ENCODE measurements at places on chromosomes 4 and X. TPM values are rescaled to one million over a fixed set of nuclear protein-coding genes. Genes with fewer than 3 reads are reported as not detected.

GRCh38 chrX:122203399-122203798 lies 980.7 kb upstream of the GRIA3 start:
- H3K4me1 ChIP-seq: no peaks in the 10 kb centered on the region
- DNase-seq: no peak
- H3K36me3 ChIP-seq: no peaks in the 10 kb centered on the region
- H3K27ac ChIP-seq: no peak overlapping the region
- H3K4me3 ChIP-seq: no peak overlapping the region

GRCh38 chr4:109864134-109864533 lies 16.2 kb downstream of the LRIT3 start:
- no peaks in the 10 kb centered on the region for H3K27me3 ChIP-seq
- H3K4me1 ChIP-seq: no peaks in the 10 kb centered on the region
- H3K27ac ChIP-seq: no peak overlapping the region

- peaks cover 15% of the 10 kb centered on the region for H3K27me3 ChIP-seq
- DNase-seq: no peak
- H3K27ac ChIP-seq: peak overlapping the region; percentile 44
- H3K4me3 ChIP-seq: no peak overlapping the region
These were observed 2.2 kb upstream of the CLDN2 start for GRCh38 chrX:106917830-106918500.

DNA sequence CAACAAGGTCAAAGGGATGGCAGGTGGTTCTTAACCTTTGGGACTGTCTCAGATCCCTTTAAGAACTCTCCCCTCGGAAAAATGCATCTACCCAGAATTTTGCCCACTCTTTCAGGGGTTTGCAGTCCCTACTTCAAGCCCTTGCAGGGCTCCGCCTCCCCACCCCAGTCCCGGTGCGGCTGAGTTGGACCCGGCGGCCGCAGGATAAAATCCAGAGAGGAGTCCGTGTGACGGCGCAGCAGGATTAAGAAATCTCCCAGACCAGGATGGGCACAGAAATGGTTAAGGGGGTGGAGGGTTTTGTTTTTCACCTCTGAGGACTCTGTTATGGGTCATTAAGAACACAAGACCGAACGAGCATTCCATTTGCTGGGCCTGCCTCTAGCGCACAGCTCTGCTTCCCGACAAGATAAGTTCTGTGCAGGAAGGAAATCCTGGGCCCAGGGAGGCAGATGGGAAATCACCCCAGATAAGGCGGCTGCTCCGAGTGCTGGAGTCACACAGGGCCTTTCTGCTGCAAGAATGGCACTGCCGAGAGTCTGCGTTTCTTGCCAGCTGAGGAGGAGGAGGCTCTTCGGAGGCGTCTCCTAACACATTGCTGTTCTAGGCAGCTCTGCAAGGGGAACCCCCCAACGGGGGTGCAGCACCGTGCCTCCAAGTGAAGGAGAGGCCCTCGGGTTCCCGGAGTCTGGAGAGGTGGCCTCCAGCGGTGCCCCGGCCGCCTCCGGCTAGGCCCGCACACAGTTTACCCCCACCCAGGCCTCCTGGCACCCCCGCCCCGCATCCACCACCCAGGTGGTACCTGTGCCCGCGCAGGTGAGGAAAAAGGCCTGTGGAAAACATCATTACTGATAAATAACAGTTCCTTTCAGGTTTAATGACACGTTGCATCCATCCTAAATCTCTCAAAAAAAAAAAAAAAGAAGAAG lies 277.6 kb downstream of the BCOR start:
- H3K4me1 ChIP-seq: no peaks in the 10 kb centered on the region
- no peaks in the 10 kb centered on the region for H3K36me3 ChIP-seq
- peaks cover 5% of the 10 kb centered on the region for H3K27me3 ChIP-seq
- no peak overlapping the region for H3K4me3 ChIP-seq
- peak overlapping the region; percentile 80 for H3K27ac ChIP-seq

- no peaks in the 10 kb centered on the region for H3K27me3 ChIP-seq
- no peak for DNase-seq
- no peaks in the 10 kb centered on the region for H3K4me1 ChIP-seq
- H3K36me3 ChIP-seq: no peaks in the 10 kb centered on the region
- no peak overlapping the region for H3K27ac ChIP-seq
- no peak overlapping the region for H3K4me3 ChIP-seq
These were observed 32.3 kb downstream of the C4orf54 start for GRCh38 chr4:99625369-99625768.

DNA sequence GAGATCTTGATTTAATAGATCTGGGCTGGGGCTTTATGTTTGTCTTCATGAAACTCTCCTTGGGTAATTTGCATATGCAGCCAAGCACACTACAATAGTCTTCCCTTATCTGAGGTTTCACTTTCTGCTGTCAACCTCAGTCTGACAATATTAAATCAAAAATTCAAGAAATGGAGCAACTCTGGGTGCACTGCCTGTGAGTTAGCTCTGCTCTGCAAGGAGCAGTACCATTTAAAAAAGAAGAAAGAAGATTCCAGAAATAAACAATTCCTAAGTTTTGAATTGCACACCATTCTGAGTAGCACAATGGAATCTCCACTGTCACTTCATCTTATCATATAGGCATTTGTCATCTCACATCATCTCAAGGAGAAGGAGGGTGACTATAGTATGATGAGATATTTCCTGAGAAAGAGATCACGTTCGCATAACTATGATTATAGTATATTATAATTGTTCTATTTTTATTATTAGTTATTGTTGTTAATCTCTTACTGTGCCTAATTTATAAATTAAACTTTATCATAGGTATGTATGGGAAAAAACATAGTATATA lies 9.4 kb downstream of the FNIP2 start:
- no peaks in the 10 kb centered on the region for H3K27me3 ChIP-seq
- DNase-seq: no peak
- no peak overlapping the region for H3K4me3 ChIP-seq
- no peak overlapping the region for H3K27ac ChIP-seq

DNA sequence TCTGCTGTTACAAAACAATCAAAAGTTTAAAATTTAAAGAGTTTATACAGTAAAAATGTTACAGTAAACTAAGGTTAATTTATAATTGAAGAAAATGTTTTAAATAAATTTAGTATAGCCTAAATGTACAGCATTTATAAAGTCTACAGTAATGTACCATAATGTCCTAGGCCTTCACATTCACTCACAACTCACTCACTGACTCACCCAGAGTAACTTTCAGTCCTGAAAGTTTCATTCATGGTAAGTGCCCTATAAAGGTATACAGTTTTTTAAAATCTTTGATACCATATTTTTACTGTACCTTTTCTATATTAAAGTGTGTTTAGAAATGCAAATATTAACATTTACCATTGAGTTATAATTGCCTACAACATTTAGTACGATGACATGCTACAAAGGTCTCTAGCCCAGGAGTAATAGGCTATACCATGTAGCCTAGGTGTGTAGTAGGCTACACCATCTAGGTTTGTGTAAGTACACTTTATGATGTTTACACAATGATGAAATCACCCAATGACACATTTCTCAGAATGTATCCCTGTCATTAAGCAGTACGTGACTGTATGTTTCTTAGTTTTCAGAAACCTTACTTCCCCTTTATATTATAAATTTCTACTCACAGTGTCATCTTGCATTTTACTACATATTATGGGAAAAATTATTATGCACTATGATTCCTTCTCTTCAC lies 320.8 kb downstream of the ADAM29 start:
- no peak overlapping the region for H3K4me3 ChIP-seq
- H3K27ac ChIP-seq: no peak overlapping the region
- H3K27me3 ChIP-seq: no peaks in the 10 kb centered on the region
- H3K36me3 ChIP-seq: no peaks in the 10 kb centered on the region
- DNase-seq: no peak
- no peaks in the 10 kb centered on the region for H3K4me1 ChIP-seq

DNA sequence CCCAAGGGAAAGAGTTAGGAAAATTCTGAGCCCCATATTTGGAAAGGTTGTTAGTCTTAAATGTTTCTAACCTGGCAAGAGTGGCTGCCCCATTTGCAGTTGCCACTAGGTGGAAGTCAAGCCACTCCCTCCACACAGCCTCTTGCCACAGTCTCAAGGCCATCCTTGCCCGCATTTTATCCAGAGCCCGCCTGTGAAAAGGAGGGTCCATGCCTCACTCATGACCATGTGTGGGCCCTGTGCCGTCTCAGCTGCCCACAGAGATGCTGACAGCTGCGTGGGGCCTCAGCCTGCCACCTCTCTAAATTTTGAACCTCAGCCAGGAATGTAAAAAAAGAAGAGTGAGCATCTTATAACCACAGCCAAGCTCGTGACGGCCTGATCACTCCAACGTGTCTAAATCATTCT lies 201.5 kb upstream of the FAM241A start:
- H3K36me3 ChIP-seq: no peaks in the 10 kb centered on the region
- DNase-seq: peak; percentile 5
- no peaks in the 10 kb centered on the region for H3K4me1 ChIP-seq
- H3K27me3 ChIP-seq: no peaks in the 10 kb centered on the region

GRCh38 chrX:19886375-19886774 lies 1.0 kb downstream of the SH3KBP1 start:
- no peaks in the 10 kb centered on the region for H3K27me3 ChIP-seq
- DNase-seq: no peak
- peak overlapping the region; percentile 78 for H3K4me3 ChIP-seq
- no peaks in the 10 kb centered on the region for H3K4me1 ChIP-seq

DNA sequence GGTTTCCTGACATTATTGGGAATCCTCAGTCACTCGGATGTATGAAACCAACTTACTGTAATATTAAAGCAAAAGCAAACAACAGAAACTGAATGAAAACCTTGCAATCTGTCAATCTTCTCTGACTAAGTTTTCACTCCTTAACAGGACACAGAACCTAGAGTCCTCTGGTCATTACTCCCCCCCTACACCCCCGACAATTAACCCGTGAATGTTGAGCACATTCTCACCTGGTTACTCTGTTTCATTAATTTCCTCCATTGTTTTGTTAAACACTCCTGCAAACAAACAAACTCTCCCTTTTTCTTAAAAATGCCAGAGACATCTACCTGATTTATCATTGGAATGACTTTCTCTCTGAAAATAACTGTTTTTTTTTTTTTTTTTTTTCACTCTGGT lies 469.0 kb upstream of the PRKX start:
- no peaks in the 10 kb centered on the region for H3K4me1 ChIP-seq
- no peak for DNase-seq

GRCh38 chr4:156437666-156438065 lies 484.0 kb upstream of the CTSO start:
- DNase-seq: no peak
- H3K4me1 ChIP-seq: no peaks in the 10 kb centered on the region
- H3K27ac ChIP-seq: no peak overlapping the region
- no peaks in the 10 kb centered on the region for H3K36me3 ChIP-seq
- H3K4me3 ChIP-seq: no peak overlapping the region
- no peaks in the 10 kb centered on the region for H3K27me3 ChIP-seq

DNA sequence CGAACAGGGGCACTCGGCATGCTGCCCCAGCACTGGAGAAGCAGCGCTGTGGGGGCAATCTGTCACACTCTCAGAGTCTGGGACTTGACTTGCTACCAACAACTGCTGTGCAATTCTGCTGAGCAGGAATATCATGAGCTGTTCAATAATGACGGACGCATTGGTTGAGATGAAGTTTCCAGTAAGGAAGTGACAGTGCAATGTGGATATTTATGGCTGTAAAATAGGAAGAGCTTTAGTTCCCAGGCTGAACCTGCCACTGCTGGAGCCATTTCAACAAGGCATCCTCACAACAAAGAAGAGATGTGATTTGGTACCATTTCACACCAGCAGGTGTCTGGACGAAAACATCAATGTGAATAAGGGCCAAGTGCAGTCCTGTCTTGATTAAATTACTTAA lies 24.2 kb downstream of the CHST7 start:
- H3K4me1 ChIP-seq: no peaks in the 10 kb centered on the region
- peak overlapping the region; percentile 73 for H3K27ac ChIP-seq
- H3K4me3 ChIP-seq: no peak overlapping the region
- no peaks in the 10 kb centered on the region for H3K36me3 ChIP-seq
- no peak for DNase-seq

DNA sequence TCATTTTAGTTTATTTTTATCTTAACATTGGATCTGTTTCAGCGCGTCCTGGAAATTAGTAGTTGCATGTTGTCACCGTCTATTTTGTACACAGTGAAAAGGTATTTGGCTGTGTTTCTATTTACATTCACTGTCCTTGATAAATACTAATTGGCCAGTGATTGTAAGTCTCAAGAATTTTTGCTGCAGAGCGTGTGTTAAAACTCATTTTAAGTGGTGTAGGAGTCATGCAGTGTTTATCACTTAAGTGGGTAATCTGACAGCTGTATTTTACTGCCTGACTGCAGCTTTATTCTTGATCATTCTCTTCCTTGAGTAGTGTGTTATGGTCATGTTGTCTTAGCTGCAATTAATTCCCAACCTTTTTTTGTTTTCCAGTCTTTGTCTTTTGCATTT lies 9.8 kb downstream of the GUCY1A1 start:
- H3K4me3 ChIP-seq: no peak overlapping the region
- no peak overlapping the region for H3K27ac ChIP-seq
- H3K36me3 ChIP-seq: no peaks in the 10 kb centered on the region
- DNase-seq: no peak
- no peaks in the 10 kb centered on the region for H3K27me3 ChIP-seq

- DNase-seq: no peak
- no peaks in the 10 kb centered on the region for H3K4me1 ChIP-seq
- no peak overlapping the region for H3K4me3 ChIP-seq
- H3K27me3 ChIP-seq: no peaks in the 10 kb centered on the region
- no peaks in the 10 kb centered on the region for H3K36me3 ChIP-seq
These were observed 103.8 kb upstream of the PPP3CA start for GRCh38 chr4:101451086-101451485.

GRCh38 chr4:107896646-107897045 lies 34.7 kb upstream of the CYP2U1 start:
- H3K36me3 ChIP-seq: no peaks in the 10 kb centered on the region
- no peak overlapping the region for H3K4me3 ChIP-seq
- no peaks in the 10 kb centered on the region for H3K27me3 ChIP-seq
- peak overlapping the region; percentile 60 for H3K27ac ChIP-seq
- no peak for DNase-seq
- peaks cover 2% of the 10 kb centered on the region for H3K4me1 ChIP-seq

DNA sequence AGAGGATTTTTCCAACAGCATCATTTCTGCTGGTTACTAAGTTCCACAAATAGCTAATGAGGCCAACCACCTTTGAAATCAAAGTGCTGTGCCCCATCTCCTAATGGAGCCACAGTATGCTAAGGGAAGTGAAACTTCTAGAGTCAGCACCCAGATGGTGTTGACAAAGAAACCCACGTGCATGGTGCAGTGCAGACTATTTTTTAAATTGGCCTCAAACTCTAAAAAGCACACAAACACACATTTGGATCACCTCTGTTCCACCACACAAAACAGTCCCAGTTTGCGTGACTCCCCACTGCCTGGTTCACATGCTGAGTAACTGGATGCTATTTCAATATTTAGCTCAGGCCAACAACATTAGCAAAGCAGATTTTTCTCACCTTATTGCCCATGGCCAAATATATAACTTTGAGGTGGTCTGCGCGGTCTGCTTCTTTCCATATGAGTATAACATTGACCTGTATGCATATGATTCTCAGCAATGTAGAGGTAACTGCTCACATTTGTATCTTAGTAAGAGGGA lies 69.9 kb downstream of the AMELX start:
- H3K27ac ChIP-seq: no peak overlapping the region
- no peak overlapping the region for H3K4me3 ChIP-seq
- DNase-seq: no peak
- H3K36me3 ChIP-seq: no peaks in the 10 kb centered on the region

GRCh38 chr4:53942712-53943111 lies 121.7 kb downstream of the CHIC2 start:
- H3K27ac ChIP-seq: no peak overlapping the region
- no peaks in the 10 kb centered on the region for H3K36me3 ChIP-seq
- H3K27me3 ChIP-seq: no peaks in the 10 kb centered on the region
- peaks cover 17% of the 10 kb centered on the region for H3K4me1 ChIP-seq

The MYOZ2 gene
- 0.26 TPM for polyA plus RNA-seq

The GNRHR gene
- 0.02 TPM for polyA plus RNA-seq

The CT45A1 gene
- polyA plus RNA-seq: not detected

The CXCL3 gene
- polyA plus RNA-seq: 0.34 TPM

The TBC1D8B gene
- 0.08 TPM for polyA plus RNA-seq

The SNX25 gene
- 11.4 TPM for polyA plus RNA-seq

The GRK4 gene
- polyA plus RNA-seq: 2.7 TPM

The L1CAM gene
- polyA plus RNA-seq: 1.9 TPM

The MAMLD1 gene
- polyA plus RNA-seq: 2.9 TPM

All from SK-N-SH (cell line).